ENCODE measurements at places on chromosomes 7 and 10.

- no peak for DNase-seq
These were observed 318.9 kb upstream of the ZMIZ1 start for GRCh38 chr10:78749898-78750297.

DNA sequence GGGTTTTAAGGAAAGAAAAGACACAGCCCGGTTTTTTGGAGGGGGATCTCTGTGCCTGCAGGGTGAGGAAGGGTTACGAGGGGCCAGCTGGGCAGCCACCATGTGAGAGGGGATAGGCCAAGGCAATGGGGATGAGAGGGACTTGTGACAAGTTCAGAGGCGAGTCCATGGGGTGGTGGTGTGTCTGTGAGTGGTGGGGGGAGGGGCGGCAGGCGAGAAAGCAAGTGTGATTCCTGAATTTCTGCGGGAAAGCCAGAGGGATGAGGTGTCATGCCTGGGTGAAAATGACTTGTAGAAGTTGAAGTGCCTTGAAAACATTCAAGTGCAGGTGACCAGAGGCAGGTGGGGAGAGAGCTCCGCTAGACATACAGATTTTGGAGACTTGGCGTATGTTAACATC is 61.0 kb upstream of the RNF32 start:
- DNase-seq, result no peak

DNA sequence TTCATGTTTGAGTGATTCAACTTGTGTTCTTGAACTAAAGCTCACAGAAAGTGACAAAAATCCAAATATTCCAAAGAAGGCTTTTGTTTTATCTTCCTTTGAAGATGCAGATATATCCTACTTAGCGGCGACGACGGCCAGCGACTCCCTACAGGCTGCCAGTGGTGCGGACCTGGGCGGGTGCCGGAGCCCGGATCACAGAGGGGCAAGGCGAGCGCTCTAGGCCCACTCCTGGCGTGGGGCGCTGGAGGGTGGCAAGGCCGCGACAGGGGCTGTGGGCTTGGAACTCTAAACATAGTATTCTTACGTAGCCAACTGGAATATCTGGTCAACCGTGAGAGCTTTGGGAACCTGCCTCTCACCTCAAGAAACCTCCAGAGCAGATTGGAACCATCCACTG is 914 bp upstream of the GIMAP7 start:
- DNase-seq, result no peak

GRCh38 chr10:83287374-83287773 is 851.9 kb upstream of the GHITM start:
- DNase-seq, result no peak

- DNase-seq, result no peak
These were observed 66.6 kb upstream of the WNT16 start for GRCh38 chr7:121262221-121262620.

GRCh38 chr10:2968401-2969058 is 98.8 kb upstream of the PFKP start:
- DNase-seq, result no peak

- DNase-seq, result no peak
These were observed 3.5 kb upstream of the GSTK1 start for GRCh38 chr7:143259765-143260164.
